ENCODE measurements at places on chromosomes 1 and 21.
A peak's percentile ranks its signal among the peaks of the same experiment; 100 is the strongest.

DNA sequence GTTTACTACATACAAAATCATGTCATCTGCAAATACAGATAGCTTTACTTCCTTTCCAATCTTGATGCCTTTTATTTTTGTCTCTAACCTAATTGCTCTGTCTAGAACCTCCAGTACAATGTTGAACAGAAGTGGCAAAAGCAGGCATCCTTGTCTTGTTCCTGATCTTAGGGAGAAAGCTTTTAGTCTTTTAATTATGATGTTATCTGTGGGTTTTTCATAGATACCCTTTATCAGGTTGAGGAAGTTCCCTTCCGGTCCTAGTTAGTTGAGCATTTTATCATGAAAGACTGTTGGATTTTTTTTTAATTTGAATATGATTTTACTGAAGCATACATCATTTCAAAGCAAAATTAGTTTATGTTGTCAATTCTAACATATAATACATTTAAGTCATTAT is 45.7 kb upstream of the DISC1 start:
- no peak for DNase-seq

- no peak for DNase-seq
Measured at GRCh38 chr1:111424281-111424680, 3.3 kb downstream of the OVGP1 start.

DNA sequence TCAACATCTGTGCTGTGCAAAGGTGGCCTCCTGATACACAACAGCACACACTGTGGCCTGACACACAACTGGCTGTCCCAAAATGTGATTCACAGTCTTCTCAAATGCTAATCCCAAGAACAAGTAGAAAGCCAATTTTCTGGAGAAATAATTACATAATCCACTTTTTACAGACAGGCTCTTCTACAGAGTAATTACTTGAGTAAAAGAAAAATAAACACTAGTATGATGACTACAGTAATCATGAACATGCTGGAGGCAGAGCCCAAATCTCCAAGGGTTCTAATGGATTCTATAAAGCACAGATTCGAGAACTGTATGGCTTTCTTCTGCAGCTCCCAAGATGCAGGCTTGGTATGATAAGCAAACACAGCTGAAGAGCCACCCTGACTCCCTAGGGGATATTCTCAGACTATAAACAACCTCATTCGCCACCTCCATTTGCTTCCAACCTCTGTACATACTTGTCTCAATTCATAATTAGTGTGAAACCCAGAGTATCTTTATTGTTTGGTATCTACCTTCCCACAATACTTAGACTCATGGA is 81.9 kb downstream of the SIPA1L2 start:
- no peak for DNase-seq

DNA sequence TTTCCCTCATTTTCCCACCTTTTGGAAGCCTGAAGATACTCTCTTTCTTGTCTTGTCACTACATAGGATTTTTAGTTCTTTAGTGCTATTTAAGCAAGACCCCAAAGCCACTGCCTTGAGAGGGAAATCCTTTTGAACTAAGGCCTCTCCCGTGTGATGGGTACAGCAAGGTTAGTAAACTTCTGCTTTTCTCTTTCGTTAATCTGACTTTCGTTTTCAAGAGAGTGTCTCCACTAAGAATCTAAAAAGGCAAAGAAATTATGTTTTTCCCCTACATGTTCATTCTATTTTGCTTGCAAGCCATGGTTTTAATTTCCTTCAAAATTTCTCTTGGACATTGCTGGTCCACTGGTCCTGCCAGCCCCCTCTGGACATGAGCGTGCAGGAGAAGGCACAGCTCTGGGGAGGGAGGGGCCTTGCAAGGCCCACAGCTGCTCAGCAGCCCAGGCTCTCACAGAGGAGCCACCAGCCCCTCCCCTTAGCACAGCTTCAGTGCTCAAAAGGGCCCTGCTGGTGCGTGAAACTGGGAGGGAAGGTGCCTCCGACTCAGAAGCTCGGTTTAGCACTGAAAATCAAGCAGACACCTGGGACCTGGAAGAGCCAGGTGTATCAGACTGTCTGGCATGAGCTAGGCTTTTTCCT is 210.9 kb upstream of the GALNT2 start:
- no peak for DNase-seq

GRCh38 chr21:28016571-28016970 is 976.1 kb downstream of the LTN1 start:
- no peak for DNase-seq

GRCh38 chr1:94324178-94324544 is 86.8 kb upstream of the ARHGAP29 start:
- no peak for DNase-seq

DNA sequence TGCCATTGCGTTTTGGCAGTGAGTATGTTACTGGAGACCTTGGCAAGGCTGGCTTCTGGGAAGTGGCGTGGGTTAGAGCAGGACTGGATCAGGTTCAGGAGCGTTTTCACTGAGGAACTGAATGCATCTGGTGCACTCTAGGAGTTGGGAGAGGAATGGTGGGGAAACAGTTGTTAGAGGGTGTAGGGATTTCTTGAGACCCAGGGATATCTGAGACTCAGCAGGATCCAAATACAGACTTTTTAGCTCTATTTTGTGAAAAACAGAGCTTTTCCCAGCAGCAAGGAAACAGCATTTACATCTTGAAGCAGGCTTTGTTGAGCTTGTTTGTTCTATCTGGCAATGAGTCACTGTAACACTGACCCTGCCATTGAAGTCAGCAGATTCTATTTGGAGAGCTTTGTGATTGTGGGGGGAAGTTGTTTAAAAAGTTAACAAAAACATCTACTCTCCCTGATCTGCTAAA is 56.9 kb upstream of the NRIP1 start:
- no peak for DNase-seq

- DNase-seq, result no peak
Measured at GRCh38 chr1:40692429-40692895, 958 bp downstream of the NFYC start.

- DNase-seq, result no peak
Measured at GRCh38 chr1:160748181-160748877, 9.3 kb downstream of the SLAMF7 start.

GRCh38 chr1:9451081-9451480 is 88.2 kb upstream of the SLC25A33 start:
- no peak for DNase-seq

DNA sequence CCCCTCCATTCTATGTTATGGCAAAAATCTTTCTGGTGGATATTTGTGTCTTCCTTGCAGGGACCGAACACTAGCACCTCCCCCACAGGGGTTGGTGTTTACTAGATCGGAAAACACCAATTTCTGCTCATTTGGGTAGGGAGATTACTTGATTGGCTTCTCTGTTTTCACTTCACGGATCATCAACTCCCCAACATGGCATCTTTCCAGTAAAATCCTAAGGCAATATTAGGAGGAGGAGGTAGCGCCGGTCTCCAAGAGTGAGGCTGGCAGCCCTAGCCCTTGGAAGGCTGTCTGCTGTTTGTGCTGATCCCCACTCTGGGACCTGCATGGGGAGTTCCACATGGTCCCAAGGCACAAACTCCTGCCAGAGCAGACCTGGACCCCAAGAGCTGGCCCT is 12.2 kb downstream of the VASH2 start:
- no peak for DNase-seq

DNA sequence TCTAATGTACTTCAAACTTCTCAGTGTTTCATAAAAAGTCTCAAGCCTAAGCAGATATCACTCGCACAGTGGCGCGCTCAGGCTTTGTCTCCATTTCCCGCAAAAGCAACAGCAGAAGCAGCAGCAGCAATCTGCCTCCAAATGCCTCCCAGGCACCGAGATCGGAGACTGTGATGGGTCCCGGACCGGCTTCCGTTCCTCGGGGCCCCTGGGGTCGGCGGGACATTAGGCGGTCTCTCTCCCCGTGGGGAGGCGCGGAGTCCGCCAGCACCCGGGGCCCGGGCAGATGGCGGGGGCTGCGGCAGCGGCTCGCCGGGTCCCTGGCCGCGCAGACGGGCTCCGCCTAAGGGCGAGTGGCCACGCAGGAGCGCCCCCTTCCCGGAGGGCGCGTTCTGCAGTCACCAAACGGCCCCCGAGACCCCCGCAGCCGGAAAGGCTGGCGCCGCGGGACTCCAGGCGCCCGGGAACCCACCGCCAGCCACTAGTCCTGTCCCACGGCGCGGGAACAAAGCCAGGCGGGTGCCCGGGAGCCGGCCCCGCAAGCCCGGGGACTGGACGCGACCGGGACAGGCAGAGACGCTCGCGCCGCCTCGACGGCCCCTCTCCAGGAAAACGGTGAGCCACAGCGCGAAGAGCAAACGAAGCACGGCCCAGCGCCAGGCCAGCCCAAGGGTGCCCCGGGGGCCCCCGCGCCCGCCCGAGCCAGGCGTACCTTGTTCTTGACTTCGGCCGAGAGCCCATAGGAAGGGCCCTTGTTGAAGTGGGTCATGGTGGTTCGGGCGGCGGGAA is 590 bp downstream of the CNN3 start:
- no peak for DNase-seq

DNA sequence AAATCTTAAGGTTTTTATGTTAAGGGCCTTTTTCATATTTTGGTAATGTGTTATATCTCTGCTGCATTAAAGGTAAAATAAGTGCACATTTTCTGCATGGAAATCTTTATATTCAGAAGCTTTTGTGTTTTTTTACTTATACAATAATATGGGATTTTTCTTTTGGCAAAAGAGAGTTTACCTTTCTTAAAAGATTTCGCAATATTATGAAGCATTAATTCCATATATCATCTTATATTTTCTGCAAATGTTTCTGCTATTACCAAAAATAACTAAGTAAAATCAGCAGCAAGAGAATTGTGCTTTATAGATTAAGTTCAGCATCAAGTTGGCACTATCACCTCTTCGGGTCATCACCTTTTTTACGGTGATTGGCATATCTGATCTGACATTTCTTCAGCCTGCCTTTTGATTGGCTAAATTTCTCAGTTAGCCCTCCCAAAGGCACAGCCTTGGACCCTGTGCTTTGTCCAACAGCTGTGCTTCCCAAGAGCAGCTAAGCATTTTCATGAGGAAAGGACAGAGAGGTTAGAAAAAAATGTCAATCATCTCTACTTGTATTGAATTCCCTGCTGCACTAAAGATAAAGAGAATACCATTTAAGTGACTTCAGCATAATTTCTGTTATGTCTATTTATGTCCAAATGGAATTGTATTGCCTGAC is 767.1 kb upstream of the PRMT6 start:
- DNase-seq, result no peak

- no peak for DNase-seq
Measured at GRCh38 chr1:112517646-112518045, 8.9 kb downstream of the WNT2B start.

GRCh38 chr1:156527584-156527983 is 27.0 kb upstream of the MEF2D start:
- no peak for DNase-seq

DNA sequence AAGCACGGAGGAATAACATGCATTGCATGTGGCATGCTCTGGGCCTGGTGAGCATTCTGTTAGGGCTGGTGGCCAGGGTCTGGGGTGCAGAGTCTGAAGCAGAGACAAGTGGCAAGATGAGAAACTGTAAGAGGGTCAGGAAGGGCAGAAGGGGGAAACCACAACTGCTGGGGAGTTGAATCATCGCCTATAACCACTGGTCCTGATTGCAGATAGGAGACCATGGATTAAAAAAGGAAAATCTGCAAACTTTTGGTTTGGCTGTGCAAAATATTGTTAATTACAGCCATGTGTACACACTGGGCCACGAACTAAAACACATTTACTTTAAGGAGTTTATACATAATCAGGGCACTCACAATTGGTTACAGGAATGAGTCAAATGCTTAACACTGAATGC is 76.6 kb downstream of the TGFBR3 start:
- DNase-seq, result peak; percentile 68

DNA sequence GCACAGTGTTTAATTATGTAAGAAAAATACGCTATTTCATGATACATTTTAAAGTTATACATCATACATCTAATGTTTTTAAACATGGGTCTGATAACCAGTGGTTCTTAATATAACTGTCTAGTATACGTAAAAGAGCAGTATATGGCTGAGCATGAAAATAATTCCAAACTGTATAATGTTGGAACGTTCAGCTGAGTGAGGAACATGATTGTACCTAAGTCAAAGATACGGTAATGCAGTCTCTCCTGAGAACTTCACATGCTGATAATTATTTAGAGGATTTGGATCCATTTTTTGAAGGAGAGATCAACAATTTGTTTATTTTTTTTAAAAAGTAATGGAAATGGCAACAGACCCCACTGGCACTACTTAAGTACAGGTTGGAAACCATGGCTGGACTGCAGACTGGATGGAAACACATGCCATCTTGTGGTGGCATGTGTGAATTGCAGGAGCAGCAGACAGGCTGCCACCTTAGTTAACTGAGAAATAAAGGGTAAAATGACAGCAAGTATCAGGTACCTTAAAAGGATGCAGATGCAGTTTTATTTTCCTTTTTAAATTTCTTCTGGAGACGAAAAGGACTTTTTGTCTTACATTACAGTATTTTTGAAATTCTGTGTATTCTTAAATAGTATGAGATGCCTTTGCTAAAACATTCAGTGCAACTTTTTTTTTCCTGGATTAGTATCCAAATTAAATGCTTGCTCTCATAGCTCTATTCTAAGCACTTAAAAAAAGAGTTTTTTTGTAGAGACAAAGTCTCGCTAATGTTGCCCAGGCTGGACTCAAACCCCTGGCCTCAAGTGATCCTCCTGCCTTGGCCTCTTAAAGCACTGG is 73.8 kb downstream of the MTR start:
- peak; percentile 52 for DNase-seq

- no peak for DNase-seq
Measured at GRCh38 chr1:70459496-70460225, 48.6 kb downstream of the CTH start.
